ENCODE measurements at places on chromosomes 16 and 17. TPM values are rescaled to one million over a fixed set of nuclear protein-coding genes. Genes with fewer than 3 reads are reported as not detected.

KRT12 gene
- total RNA-seq: not detected

DNA sequence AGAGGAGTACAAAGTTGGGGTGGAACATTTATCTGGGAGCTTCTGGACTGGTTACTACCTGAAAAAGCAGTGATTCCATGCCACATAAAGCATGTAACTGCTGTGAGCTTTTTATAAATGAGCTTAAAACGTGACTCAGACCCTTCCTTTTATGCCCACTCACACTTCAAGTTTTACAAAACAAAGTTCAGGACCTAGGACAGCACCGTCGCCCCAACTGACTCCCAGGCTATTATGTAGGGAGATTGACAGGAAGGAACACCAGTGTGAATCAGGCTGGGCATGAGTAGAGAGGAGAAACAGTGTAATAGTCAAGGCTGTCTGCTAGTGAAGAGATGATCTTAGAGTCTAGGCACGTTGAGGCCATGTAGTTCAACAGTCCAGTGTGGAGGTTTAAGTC, 91.6 kb upstream of the DNAH9 start:
- no peak for DNase-seq

GRCh38 chr16:85871756-85872155, 27.2 kb upstream of the IRF8 start:
- DNase-seq: no peak

DNA sequence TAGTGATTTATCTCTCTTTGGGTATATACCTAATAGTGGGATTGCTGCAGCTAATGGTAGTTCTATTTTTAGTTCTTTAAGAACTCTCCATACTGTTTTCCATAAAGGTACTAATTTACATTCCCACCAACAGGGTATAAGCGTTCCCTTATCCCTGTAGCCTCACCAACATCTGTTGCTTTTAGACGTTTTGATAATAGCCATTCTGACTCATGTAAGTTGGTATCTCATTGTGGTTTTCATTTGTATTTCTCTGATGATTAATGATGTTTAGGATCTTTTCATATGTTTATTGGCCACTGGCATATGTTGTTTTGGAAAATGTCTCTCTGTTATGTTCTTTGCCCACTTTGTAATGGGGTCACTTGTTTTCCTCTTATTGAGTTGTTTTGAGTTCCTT, 88.5 kb upstream of the ZNF267 start:
- no peak for DNase-seq

DNA sequence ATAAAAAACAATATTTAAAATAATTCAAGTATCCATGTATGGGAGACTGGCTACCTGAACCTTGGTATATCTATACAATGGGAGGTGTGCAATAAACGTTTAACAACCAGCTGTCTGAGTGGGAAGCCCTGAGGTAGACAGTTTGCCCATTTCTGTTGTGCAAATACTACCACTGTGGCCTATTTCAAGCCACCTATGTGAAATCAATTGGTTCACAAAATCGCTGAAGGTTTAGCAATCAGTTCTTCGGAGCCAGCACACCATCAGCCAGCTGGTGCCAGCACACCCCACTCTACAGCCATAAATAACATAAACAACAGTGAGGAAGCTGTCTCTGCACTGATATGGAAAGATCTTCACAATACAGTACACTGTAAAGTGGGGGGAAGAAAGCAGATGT, 46.7 kb upstream of the KDM8 start:
- DNase-seq: no peak

- no peak for DNase-seq
Observed at GRCh38 chr16:20415541-20415940, 6.2 kb downstream of the ACSM5 start.

- DNase-seq: no peak
Observed at GRCh38 chr16:72666267-72666666, 381.7 kb downstream of the ZFHX3 start.

- DNase-seq: no peak
Observed at GRCh38 chr17:63382826-63383225, 63.3 kb downstream of the CYB561 start.

DNA sequence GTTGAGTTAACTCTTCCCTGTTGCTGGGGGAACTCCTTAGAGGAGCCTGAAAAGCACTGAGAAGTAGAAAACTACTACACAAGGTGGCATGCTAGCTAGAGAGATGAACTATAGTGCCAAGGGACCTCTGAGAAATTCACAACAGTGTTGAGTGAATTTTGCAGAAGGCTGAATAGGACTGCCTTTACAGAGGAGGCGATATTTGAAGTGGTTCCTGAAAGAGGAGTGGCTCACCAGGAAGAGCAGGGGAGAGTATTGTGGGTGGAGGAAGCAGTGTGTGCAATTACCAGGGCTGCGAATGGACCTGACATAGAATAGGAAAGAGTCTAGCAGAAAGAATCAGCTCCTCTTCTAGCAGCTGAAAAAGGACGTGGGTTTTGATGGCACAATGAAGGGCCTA, 66.4 kb downstream of the CDK5R1 start:
- DNase-seq: no peak

Measured in urinary bladder (tissue), 4 donors.